ENCODE measurements at places on chromosomes 5 and 9. TPM values are rescaled to one million over a fixed set of nuclear protein-coding genes. Genes with fewer than 3 reads are reported as not detected.

DNA sequence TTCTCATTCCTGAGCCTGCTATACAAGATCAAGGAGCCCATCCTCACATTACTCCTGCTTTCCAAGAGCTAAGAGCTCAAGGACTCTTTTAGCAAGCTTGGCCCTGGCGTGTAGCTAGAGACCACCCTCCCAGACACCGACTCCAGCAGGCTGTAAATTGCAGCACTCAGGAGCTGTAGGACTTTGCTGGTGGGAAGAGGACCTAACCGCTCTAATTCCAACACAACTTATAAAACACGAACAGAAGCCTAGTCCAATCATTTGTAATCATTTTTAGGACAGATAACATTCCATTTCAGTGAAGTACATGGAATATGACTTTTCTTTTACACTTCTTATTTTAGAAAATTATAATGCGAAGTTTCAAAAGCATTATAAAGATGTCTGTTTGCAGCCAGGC, 219.9 kb downstream of the NXNL2 start:
- no peak for DNase-seq

The SLCO4C1 gene
- polyA plus RNA-seq: 4.4 TPM

DNA sequence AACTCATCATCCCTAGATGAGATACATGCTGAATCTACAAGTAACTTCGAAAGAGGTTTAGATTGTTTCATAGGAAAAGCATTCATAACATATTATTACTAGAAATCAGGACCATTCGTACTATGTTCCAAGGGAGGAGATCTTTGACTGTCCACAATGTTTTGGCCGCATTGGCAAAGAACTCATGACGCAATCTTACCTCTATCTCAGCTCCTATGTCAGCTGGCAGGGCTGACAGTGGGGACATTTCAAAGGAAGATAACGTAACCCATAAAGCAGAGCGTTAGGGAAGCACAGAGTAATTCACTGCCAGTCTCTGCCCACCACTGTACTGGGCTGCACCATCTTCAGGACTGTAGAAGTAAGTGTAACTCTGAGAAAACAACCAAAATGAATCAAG, 69.7 kb downstream of the EFNA5 start:
- no peak for DNase-seq

DNA sequence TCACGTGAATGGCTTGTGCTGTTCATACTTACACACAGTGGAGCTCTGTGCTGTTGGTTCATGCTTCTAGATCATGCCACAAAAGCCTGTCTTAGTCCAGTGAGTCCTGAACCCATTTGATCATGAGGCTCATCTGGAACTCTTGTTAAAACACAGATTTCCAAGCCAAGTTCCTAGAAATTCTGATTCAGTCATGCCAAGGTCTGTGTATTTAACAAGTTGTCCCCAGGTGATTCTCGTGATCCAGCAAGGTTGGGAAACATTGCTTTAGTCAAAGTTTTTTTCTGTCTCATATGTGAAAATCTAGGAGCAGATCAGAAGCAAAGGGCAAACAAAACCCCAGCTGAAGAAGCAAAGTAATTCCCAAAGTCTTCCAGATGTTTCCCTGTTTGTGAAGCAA, 112.5 kb upstream of the GAS1 start:
- DNase-seq: no peak

The PTGR1 gene
- polyA plus RNA-seq: 64.2 TPM

The URM1 gene
- 70.0 TPM for polyA plus RNA-seq

The MLANA gene
- 1.4 TPM for polyA plus RNA-seq

The TAF1L gene
- polyA plus RNA-seq: 0.05 TPM

The PBX3 gene
- 10.2 TPM for polyA plus RNA-seq

The ZNF883 gene
- 3.7 TPM for polyA plus RNA-seq

The SH3GL2 gene
- polyA plus RNA-seq: 0.08 TPM

DNA sequence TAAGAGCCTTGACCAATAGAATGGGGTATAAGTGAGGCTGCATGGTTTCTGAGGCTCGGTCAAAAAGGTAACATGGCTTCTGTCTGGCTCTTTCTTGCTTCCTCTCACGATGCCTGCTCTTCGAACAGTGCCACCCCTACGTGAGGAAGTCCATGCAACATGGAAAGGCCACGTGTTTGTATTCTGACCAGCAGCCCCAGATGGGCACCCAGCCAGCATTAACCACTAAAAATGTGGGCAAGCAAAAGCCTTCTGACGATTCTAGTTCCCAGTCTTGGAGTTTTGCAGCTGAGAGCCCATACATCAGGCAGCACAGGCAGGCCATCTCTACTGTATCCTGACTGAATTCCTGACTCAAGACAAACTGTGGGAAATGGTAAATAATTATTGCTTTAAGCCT, 24.2 kb upstream of the NREP start:
- no peak for DNase-seq

- no peak for DNase-seq
Measured at GRCh38 chr9:23754551-23754950, 71.5 kb downstream of the ELAVL2 start.

The NAIP gene
- 21.9 TPM for polyA plus RNA-seq
